Natural killer cell treated with Interleukin-12 subunit alpha and Interleukin-12 subunit beta and Interleukin-15 and Interleukin-18, amount 100 ng/mL, for 72 hours (primary cell): ENCODE measurements at places on chromosomes 4 and X. TPM values are rescaled to one million over a fixed set of nuclear protein-coding genes. Genes with fewer than 3 reads are reported as not detected.

GRCh38 chr4:80216100-80216761, 18.9 kb downstream of the PRDM8 start:
- DNase-seq: no peak
- H3K4me3 ChIP-seq: no peak overlapping the region
- H3K4me1 ChIP-seq: no peaks in the 10 kb centered on the region

DNA sequence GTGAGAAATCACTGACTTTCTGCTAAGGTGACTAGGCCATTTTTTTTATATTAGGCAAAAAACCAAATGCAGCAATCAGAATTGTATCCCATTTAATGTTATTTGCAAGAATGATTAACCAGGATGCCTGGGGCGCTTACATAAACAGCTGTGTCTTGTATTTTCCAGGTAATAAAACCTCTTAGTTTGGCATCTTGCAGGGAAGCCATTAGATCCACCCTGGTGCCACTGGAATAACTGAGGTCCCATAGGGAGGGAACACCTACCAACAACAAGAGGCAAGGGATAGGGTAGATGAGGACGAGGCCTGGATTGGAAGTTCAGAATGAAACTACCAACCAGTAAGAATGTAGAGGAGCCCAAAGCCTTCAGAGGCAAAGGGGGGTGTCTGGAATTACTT, 288.3 kb downstream of the ARHGAP24 start:
- no peaks in the 10 kb centered on the region for H3K36me3 ChIP-seq
- no peak overlapping the region for H3K27ac ChIP-seq
- DNase-seq: no peak

DNA sequence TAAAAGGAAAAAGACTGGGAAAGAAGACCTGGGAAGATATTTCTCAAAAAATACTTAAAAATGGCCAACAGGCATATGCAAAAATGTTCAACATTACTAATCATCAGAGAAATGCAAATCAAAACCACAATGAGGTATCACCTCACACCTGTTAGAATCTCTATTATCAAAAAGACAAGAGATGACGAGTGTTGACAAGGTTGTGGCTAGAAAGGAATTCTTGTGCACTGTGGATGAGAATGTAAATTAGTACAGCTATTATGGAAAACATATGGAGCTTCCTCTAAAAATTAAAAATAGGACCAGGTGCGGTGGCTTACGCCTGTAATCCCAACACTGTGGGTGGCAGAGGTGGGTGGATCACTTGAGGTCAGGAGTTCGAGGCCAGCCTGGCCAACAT, 50.0 kb downstream of the C4orf46 start:
- H3K4me3 ChIP-seq: no peak overlapping the region
- no peaks in the 10 kb centered on the region for H3K36me3 ChIP-seq
- no peak for DNase-seq
- no peaks in the 10 kb centered on the region for H3K4me1 ChIP-seq
- H3K27ac ChIP-seq: no peak overlapping the region
- H3K27me3 ChIP-seq: peaks cover 12% of the 10 kb centered on the region

DNA sequence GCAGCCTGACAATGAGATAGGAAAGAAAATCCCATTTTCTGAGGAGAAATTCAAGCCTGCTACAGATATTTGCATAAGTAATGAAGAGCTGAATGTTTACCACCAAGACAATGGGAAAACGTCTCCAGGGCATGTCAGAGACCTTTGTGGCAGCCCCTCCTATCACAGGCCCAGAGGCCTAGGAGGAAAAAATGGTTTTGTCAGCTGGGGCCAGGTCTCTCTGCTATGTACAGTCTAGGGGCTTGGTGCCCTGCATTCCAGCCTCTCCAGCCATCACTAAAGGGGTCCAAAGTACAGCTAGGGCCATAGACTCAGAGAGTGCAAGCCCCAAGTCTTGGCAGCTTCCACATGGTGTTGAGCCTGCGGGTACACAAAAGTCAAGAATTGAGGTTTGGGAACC, 361.6 kb upstream of the ANXA10 start:
- H3K4me1 ChIP-seq: no peaks in the 10 kb centered on the region
- H3K27ac ChIP-seq: no peak overlapping the region
- H3K36me3 ChIP-seq: peaks cover 7% of the 10 kb centered on the region

GRCh38 chr4:156765277-156765676, 206.3 kb downstream of the PDGFC start:
- no peaks in the 10 kb centered on the region for H3K27me3 ChIP-seq
- no peak overlapping the region for H3K27ac ChIP-seq
- DNase-seq: no peak

- H3K27me3 ChIP-seq: no peaks in the 10 kb centered on the region
- H3K4me3 ChIP-seq: no peak overlapping the region
- H3K36me3 ChIP-seq: no peaks in the 10 kb centered on the region
- H3K4me1 ChIP-seq: peaks cover 20% of the 10 kb centered on the region
- DNase-seq: no peak
These were observed 144.8 kb downstream of the PPA2 start for GRCh38 chr4:105329081-105329480.

The DGAT2L6 gene
- not detected for total RNA-seq

The UCHL1 gene
- total RNA-seq: 2.7 TPM

The CSAG3 gene
- not detected for total RNA-seq

The MAOA gene
- total RNA-seq: 0.21 TPM
